ENCODE measurements at places on chromosomes 1 and 21. TPM values are rescaled to one million over a fixed set of nuclear protein-coding genes. Genes with fewer than 3 reads are reported as not detected.
A peak's percentile ranks its signal among the peaks of the same experiment; 100 is the strongest.

GRCh38 chr1:21121764-21122471 is 54.8 kb downstream of the EIF4G3 start:
- DNase-seq: no peak

DNA sequence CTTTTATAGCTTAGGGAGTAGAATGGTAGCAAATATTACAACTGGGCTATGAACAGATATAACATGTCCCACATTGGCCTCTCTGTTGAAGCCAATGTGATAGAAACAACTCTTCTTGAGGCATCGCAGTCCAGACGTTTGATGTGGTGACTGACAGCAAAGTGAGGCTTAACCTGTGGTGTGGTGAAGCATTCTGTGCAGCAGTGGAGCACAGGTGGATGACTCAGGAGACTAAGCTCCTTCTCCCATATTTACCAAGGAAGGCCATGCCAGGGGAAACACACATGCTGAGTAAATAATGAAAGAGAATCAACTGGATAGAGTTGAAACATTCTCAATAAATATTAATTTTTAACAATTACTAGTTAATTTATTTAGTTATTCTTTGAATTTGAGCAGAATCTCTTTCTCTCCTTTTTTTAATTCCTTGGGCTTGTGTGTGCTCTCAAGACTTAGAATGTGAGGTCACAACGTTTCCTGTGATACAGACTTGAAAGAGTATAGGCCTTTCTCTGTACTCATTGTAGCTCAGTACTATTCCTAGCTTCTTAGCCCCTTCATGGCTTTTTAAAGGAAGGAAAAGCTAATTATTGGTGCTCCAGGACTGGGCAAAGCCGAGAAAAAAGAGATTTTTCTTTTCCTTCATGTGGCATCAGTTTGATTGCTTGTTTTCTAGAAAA is 17.6 kb downstream of the CRB1 start:
- no peak for DNase-seq

The FMO5 gene
- 3.2 TPM for total RNA-seq

GRCh38 chr1:25702101-25702775 is 85.6 kb downstream of the MAN1C1 start:
- DNase-seq: no peak

DNA sequence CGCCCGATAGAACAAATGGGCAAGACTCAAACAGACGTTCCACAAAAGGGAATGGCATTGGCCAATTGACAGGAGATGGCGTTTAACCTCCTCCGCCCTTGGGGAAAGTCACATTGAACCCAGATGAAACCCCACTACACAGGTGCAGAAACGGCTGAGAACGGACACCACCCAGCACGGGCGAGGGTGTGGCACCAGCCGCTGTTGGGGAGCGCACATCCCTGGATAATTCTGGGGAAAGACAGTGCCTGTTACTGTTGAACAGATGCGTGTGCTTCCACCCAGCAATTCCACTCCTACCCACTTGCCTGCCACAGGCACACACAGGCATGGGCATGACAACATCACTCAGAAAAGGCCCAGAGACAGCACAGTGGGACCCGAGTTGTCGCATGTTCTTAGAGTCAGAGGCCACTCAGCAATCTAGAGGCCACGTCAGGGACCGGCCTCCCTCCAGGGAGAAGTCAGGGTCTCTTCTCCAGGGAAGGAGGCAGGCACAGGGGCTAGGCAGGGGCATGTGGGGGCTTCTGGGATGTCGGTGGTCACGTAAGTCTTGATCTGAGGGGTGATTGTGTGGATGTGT is 15.2 kb downstream of the PRXL2B start:
- DNase-seq: no peak

The MX2 gene
- total RNA-seq: 5.4 TPM

GRCh38 chr21:42396799-42397745 is 1.2 kb upstream of the TMPRSS3 start:
- no peak for DNase-seq

The PTPRC gene
- total RNA-seq: 7.5 TPM

The NBPF8 gene
- total RNA-seq: 1.2 TPM

GRCh38 chr1:147628441-147628840 is 41.9 kb downstream of the ACP6 start:
- no peak for DNase-seq

The OR13G1 gene
- not detected for total RNA-seq

- DNase-seq: no peak
Observed at GRCh38 chr1:59408608-59409240, 111.8 kb downstream of the FGGY start.

DNA sequence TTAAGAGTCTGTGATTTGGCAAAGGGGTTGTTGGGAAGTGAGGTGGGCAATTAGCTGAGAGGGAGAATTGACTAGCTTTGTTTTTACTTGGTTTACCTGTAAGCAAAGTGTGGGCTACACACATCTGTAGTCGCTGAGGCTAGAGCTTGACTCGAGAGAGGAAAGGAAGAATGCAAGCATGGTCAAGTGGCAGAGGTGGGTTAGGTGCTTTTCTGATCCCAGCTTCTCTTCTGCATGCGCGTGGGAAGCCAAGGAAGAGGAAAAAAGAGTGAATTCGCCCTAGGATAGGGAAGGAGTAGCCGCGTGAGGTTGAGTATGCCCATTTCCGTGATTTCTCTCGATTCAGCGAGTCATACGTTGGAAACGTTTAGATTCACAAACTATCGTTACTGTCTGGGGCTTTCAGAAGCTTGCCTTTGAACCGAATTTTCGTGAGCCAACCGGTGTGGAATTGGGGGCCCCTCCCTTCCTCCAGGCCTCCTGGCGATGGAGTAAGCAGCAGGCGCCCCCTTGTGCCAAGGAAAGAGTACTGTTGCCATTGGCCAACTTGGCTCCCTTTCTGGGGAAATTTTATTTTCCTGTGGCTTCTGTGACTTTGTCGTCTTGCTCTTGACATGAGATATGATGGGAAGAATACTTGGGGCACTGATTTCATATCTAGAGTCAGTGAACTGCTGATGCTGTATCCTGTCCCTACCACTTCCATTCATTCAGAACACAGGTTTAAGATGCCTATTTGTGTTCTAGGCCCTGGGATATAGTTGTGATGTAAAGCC is 1.3 kb downstream of the PIGV start:
- peak; percentile 85 for DNase-seq

GRCh38 chr1:58898739-58899586 is 115.1 kb upstream of the JUN start:
- peak; percentile 67 for DNase-seq

DNA sequence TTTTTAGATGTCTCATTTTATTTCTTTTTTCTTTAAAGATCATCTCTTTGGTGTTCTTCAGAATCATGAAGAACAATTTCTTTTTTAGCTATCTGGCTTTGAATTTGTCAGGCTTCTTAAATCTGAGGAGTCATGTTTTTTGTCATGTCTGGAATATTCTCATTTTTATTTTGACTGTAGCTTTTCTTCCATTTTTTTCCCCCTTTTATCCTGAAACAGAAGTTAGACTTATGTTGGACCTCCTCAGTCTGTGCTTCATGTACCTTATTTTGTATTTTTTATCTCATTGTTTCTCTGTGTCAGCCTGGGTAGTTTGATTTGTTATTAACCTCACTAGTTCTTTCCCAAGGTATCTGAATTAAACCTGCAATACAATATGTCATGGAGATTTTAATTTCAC is 319.2 kb upstream of the ADGRL4 start:
- DNase-seq: no peak

The SPRR3 gene
- not detected for total RNA-seq

DNA sequence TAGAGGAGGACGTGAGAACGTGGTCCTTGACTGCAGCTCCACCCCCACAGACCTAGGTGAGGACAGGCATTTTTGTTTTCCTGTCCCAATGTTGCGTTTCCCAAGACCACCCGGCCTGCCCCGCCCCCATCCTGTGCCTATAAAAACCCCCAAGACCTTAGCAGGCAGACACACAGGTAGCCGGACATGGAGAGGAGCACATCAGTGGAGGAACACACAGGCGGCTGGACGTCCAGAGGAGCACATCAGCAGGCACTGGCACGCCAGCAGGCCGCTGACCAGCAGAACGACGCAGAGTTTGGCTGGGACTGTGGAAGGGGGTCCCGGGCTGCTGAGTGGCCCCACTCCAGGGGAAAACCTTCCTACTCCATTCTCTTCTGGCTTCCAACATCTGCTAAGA is 12.7 kb upstream of the HMGCL start:
- no peak for DNase-seq

- no peak for DNase-seq
Observed at GRCh38 chr21:28402616-28402989, 590.1 kb downstream of the LTN1 start.

The PADI3 gene
- not detected for total RNA-seq

DNA sequence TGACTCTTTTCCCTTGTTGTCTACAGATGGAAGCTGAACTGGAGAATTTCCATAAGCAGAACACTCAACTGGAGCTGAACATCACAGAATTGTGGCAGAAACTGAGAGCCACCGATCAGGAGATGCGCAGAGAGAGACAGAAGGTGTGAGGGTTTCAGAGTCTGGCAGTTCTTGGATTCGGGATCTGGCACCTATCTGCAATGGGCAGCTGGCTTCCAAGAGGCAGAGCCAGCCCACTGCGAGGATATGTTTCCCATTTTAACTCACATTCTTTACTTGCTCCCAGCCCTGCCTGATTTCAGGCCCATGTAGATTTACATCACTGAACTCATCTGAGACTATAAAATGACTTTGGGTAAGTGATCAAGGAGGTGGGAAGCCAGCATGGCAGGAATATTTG is 37.3 kb upstream of the TMEM125 start:
- DNase-seq: no peak

- no peak for DNase-seq
Observed at GRCh38 chr1:63143482-63143881, 178.9 kb upstream of the FOXD3 start.

DNA sequence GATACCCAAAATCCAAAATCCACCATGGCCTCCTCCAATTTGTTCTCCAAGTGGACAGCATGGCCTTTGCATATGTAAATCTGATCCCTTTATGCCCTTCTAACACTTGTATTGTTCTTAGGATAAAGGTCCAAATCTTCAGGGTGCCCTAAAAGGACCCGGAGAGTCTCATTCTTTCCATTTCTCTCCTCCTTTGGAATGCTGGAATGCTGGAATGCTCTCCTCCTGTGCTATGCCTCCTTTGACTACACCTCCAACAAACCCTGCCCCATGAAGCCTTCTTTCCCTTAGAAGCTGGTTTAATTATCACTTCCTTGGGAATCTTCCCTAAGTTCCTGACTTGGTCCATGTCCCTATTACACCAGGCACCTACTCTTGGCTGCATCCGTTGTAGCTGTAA is 484.8 kb upstream of the RUNX1 start:
- no peak for DNase-seq

- no peak for DNase-seq
Observed at GRCh38 chr1:220750131-220750515, 2.0 kb downstream of the MTARC2 start.

GRCh38 chr1:229258031-229258756 is 12.7 kb upstream of the RAB4A start:
- peak; percentile 26 for DNase-seq

GRCh38 chr1:14599183-14599791 is 802 bp downstream of the KAZN start:
- DNase-seq: no peak

- DNase-seq: no peak
Observed at GRCh38 chr21:45892916-45893739, 88.4 kb upstream of the COL6A1 start.

GRCh38 chr1:17194133-17194475 is 10.8 kb upstream of the PADI1 start:
- DNase-seq: no peak

- DNase-seq: no peak
Observed at GRCh38 chr1:207695891-207696290, 51.0 kb downstream of the CR1L start.

- DNase-seq: no peak
Observed at GRCh38 chr1:53862507-53862906, 24.4 kb upstream of the NDC1 start.

The HUNK gene
- total RNA-seq: 0.44 TPM

GRCh38 chr21:34517491-34518245 is 5.7 kb upstream of the KCNE1 start:
- no peak for DNase-seq

DNA sequence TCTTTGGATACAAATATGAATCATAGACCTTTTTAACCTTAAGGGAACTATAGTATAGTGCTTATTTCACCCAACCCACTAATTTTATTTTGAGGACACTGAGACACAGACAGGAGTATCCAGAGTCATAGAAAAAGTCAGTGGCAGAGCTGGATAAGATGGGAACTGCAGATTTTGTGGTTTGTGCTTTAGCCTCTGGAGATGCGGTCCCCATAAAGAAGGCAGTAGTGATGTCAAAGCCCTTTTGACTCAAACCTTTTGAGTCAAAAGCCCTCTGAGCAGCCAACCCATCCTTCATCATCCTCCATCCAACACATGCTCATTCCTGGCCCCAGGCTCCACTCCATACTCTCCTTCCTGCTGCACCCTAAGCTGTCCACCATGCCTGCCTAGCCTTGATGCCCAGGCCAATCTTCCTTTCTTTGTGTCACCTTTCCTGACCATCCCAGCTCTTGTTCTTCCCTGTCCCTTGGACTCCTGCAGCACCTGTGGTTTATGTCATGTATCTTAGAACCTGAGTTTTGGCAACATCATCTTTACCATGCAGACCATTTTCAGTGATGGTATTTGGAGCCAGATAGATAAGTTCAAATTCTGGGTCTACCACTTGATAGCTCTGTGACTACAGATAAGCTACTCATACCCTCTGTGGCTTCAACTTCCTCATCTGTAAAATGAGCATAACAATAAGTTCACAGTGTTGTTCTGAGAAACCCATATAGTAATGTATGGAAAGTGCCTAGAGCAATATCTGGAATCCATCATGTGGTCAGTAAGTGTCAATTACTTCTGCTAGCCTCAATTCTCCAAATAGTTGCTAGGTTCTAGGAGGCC is 20.1 kb downstream of the SLAMF1 start:
- DNase-seq: no peak

The PHF13 gene
- total RNA-seq: 6.8 TPM

The OR2T35 gene
- not detected for total RNA-seq

The LRRC40 gene
- total RNA-seq: 9.0 TPM

The IGSF3 gene
- total RNA-seq: 19.9 TPM

Data from left ventricle myocardium inferior (tissue), 1 donor.